Activated T-helper 1 cell treated with anti-CD3 and anti-CD28 coated beads, Interleukin-2, amount 50 U/mL, for 16 hours (primary cell): ENCODE measurements at places on chromosomes 4 and X.

DNA sequence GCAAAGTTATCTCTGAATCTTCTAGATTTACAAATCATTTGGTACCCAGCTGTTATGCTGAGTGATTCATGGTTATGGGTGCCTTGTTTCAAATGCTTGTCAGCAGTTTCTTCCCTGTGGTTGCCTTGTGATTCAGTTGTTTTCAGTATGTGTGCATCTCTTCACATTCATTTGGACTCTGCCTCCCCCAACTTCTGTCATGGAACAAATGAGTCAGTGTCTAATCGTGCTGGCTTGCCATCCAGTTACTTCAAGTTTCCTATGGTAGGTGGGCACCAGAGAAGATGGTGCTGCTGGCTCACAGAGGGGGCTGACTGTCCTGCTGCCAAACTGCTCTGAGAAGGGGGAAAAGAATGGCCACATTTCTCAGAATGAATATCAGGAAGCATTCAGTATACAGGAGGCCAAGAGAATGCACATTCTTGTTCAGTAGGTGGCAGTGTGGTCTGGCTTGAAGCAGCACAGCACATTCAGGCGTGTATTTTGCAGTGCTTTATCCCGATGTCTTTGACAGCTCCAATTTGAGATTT, 260.9 kb downstream of the GLUD2 start:
- DNase-seq = peak; percentile 18

GRCh38 chr4:19557161-19557560, 694.5 kb upstream of the SLIT2 start:
- DNase-seq = no peak

GRCh38 chr4:105619188-105619931, 66.9 kb downstream of the ARHGEF38 start:
- no peak for DNase-seq

GRCh38 chr4:54517781-54518444, 139.8 kb upstream of the KIT start:
- no peak for DNase-seq

DNA sequence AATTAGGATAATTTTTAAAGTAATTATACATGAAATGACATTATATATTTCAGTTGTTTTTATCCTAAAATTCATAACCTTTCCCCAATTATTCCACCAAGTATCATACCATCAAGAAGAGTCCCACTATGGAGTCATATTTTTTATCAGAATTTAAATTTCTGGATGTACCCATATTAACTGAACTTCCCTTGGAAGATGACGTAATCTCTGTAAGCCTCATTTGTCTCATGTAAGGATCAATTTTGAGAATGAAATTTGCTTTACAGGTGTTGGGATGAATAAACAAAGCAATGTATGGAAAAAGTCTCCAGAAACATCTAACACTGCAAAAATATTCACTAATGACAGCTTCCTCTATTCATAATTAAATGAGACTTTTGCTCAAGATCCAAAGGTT, 147.5 kb downstream of the NPFFR2 start:
- DNase-seq = no peak

GRCh38 chr4:76857074-76857409, 40.9 kb downstream of the SOWAHB start:
- DNase-seq = no peak
